NCI-H187 treated with DMSO at 0.1 percent for 48 hours (cell line): ENCODE measurements at places on chromosomes 7 and 10.

DNA sequence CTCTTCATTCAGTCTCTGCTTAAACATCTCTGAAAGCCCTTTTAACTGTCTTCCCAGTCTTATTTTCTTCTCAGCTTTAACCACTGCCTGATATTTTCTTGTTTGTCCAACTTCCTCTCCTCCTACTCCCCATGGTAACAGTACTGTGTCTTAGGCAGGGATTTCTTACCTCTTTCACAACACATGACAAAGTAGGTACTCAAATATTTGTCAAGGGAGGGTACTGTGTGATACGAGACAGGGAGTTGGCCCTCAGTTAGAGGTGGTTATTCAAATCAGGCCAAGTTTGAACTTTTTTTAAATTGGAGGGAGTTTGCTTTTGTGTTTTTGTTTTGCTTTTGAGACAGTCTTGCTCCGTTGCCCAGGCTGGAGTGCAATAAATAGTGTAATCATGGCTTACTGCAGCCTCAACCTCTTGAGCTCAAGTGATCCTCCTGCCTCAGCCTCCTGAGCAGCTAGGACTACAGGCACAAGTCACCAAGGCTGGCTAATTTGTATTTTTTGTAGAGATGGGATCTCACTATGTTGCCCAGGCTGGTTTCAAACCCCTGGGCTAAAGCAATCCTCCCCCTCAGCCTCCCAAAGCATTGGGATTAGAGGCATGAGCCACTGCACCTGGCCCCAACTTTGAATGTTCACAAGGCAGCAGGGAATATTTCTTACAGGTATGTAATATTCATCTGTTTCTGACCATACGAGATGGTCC, 2.5 kb upstream of the KPNA7 start:
- DNase-seq = no peak

GRCh38 chr7:157817433-157817832, 480.6 kb downstream of the DNAJB6 start:
- DNase-seq = no peak

GRCh38 chr7:43585562-43585961, 2.7 kb downstream of the STK17A start:
- no peak for DNase-seq

DNA sequence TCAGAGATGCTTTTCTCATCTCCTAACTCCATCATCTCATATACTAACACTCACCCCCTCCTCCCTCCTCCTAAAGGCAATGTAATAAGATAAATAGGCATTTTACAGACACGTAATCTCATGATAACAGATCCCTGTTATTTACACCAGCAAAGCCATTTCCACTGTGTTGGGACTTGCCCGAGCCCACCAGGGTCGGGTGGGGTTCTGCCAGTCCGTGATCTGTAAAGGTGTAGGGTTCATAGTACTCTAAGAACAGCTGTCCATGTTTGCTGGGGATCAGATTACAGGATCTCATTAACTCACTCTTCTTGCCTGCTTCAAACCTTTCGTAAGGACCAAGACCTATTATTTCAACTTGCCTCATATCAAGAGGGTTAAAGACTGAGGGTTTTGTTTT, 172.4 kb downstream of the FZD1 start:
- DNase-seq = peak; percentile 91

GRCh38 chr7:131556909-131557651, 652 bp upstream of the PODXL start:
- DNase-seq = no peak

- DNase-seq = no peak
These were observed 18.5 kb downstream of the PARP12 start for GRCh38 chr7:140044251-140044650.
